IMR-90 (cell line): ENCODE measurements at places on chromosomes 2 and 18. TPM values are rescaled to one million over a fixed set of nuclear protein-coding genes. Genes with fewer than 3 reads are reported as not detected.

The UGT1A8 gene
- total RNA-seq: not detected in 2 replicates

The SATB2 gene
- 8.4 and 9.2 TPM in 2 replicates for total RNA-seq

The COL4A4 gene
- total RNA-seq: 0.28 TPM in 1 of 2 replicates, not detected in the other

The DGUOK gene
- 57.2 and 66.3 TPM in 2 replicates for total RNA-seq

The KCNG2 gene
- not detected in 2 replicates for total RNA-seq

The RMDN2 gene
- 2.3 and 5.8 TPM in 2 replicates for total RNA-seq

The CXXC1 gene
- total RNA-seq: 24.0 and 29.4 TPM in 2 replicates

DNA sequence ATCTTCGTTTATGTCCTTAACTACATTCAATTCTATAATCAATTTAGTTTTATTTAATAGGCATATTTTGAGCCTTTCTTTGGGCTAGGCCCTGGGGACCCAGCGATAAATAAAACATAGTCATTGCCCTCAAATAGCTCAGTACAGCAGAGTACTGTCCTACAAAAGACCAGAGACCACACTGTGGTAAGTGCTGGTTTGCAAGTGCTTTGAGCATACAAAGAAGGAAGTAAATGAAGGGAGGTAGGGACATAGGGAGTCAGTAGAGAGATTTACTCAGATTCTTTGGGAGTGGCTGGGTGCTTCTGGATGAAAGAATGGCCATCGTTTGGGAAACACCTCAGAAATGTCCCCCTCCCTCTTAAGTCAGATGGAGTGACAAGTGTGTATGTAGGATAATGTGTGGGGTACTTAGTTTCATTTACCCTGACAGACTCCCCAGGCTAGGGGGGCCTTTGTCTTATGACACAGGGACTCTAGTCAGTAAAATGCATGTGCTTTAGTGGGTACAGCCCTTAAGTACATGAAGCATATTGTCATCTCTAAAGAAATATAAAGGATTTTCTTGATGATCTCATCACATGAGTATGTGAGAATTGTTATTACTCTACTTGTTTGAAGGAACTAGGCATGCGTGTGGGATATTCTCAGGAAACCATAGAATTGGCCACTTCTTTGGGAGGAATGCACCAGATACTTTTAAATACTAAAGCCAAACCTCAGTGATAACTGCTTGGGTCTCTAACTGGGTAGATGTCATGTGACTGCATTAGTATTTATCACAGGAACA is 35.1 kb downstream of the MAPRE2 start:
- peak; percentile 84 for DNase-seq

GRCh38 chr2:152443771-152444170 is 108.8 kb downstream of the FMNL2 start:
- DNase-seq: peak; percentile 24

- no peak for DNase-seq
Observed at GRCh38 chr2:226625946-226626345, 173.7 kb downstream of the IRS1 start.

- no peak for DNase-seq
Observed at GRCh38 chr2:159907909-159908308, 109.9 kb upstream of the CD302 start.

DNA sequence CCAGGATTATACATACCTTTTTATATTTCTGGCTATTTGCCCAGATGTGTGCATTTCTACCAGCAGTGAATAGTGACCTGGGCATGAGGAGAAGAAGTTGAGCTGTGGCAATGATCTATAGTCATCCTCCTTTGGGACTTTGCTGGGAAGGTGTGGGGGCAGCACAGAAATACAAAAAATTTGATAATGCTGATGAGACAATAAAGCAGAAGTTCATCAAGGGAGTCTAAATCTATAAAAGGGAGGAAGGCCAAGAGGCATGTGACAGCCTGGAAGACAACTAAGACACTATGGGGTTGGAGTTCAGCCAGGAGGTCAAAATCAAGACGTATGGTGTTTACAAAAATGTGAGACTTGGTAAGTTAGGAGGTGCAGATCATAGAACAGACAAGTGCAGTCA is 52.2 kb downstream of the FSHR start:
- no peak for DNase-seq

GRCh38 chr2:15599994-15600393 is 8.3 kb downstream of the DDX1 start:
- DNase-seq: no peak

DNA sequence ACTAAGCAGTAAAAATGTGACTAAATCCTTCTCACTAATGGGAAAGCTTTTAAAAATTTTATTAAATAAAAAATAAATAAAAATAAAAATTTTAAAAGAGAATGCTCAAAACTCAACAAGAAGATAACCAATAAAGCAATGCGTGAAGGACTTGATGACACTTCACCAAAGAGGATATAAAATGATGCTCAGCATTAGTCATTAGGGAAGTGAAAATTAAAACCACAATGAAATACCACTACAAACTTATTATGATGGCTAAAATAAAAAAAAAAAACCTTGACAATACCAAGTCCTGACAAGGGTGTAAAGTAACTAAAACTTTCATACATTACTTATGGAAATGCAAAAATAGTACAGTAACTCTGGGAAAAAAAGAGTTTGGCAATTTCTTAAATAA is 3.3 kb upstream of the WDR75 start:
- no peak for DNase-seq

DNA sequence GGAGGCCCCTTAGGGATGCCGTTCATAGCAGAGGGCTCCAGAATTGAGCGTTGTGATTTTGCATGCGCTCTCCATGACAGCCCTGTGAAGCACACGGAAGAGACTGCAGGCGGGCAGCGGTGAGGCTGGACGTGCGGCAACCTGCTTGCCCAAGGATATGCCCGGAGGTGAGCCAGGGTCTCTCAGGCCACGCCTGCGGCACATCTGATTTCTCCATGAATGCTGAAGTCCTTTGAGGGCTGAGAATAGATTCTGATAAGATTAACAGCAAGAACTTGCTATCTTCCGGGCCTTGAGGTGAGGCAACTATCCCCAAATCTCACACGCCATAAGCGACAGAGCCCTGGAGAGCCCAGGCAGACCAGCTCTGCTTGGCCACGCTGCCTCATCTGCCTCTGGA is 55.6 kb upstream of the LAMA1 start:
- DNase-seq: no peak

DNA sequence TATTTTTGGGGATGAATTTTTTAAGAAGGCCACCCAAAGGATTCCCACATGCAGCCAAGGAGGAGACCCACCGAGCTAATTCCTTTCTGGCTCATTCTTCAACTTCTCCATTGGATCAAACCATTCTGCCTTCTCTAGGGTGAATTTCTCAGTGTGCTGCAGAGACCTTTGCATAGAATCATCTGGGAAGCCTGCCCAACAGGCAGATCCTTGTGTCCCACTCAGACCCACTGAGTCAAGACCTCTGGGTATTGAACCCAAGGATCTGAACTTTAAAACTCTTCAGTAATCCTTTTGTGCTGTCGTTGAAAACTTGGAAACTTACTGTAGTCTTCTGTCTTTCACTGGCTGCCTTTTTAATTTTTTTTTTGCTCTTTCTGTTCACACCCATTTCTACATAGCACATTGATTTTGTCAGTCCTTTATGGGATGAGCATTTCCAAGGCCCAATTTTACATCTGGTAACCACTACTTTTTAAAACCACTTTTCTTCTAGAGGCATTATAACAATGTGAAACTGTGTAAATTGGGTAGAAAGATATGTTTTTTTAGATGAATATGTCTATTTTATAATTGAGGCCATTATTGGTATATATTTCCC is 120.2 kb downstream of the TSN start:
- no peak for DNase-seq

DNA sequence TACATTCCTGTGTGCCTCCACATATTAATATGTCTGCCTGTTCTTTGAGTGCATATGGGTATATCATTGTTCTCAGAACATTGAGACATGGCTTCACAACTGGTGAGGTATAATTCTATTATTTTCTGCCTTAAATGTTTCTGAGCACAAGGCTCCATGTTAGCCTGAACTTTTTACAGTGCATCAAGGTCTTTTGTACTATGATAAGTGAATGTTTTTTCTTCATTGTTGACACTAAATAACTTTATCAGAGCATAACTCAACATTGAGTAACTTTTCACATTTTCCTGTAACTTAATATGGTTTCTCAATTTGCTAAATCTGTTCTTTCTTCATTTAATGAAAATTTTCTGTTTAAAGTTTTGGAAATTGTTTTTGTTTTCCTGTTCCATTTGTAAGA is 262.9 kb downstream of the HNMT start:
- DNase-seq: no peak

- peak; percentile 1 for DNase-seq
Observed at GRCh38 chr2:35548171-35548570, 807.4 kb upstream of the CRIM1 start.

- peak; percentile 27 for DNase-seq
Observed at GRCh38 chr18:67476585-67476984, 39.9 kb downstream of the DSEL start.
